ENCODE measurements at places on chromosomes 12 and 14.

DNA sequence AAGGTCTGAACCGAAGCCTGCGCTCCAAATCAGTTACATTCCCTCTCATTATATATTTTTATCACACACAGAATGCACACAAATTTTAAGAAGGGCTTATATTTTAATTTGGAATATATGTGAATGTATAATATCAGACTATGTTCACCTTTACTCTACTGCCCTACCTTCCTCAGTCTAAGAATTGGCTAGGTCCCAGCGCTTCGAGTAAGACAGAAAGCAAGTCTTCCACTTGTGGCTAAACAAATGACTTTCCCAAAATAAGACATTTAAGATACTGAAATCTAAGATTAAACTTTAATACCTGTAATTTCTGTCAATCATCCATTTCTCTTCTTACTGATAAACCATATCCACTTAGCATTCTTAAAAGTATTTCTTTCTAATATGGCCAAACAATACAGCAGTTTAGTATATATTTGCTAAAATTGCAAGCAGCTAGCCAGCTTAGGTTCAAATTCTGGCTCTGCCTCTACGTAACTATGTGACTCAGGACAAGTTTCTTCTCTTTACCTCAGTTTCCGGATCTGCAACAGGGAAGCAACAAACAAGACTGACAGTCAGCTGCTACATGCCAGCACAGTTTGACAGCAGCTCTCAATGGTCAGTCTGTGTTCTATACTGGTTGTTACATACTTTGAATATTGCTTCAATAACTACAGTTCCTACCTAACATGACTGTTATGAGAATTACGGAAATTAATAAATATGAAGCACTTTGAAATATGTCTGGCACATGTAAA is 2.0 kb downstream of the INTS13 start:
- DNase-seq, result no peak

- DNase-seq, result peak; percentile 81
These were observed 1.5 kb downstream of the KDM2B start for GRCh38 chr12:121579190-121579791.

- DNase-seq, result no peak
These were observed 12.8 kb upstream of the ZDHHC22 start for GRCh38 chr14:77154421-77154820.

GRCh38 chr14:84591827-84592445 is 938.0 kb upstream of the FLRT2 start:
- no peak for DNase-seq

DNA sequence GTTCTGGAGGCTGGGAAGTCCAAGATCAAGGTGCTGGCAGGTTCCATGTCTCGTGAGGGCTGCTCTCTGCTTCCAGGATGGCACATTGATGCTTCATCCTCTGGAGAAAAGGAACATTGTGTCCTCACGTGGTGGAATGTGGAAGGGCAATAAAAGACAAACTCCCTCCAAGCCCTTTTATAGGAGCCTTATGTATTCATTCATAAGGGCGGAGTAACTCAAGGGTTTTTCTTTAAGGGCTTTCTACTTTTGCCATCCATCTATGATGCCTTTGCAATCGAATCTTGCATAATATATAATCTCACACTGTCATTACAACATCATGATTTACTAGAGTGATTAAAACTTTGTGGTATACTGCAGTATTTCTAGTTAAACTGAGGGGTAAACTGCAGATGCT is 132.7 kb upstream of the DDHD1 start:
- DNase-seq, result no peak

DNA sequence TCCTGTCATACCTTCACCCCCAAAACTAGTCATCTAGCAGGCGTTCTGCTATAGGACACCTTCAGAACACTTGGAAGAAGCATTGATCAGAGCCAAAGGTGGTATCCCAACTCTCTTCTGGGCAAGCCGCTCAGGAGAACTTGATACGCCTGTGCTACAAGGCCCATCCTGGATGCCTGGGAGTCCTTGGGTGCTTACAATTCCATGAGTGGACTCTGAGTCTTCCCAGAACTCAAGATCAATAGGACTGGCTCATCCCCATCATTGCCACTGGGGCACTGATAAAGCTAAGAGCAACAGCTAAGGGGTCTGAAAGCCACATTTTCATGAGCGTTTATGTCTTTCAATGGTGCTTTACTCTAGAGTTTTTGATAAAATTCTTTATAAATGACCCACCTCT is 1.9 kb downstream of the SPTB start:
- DNase-seq, result no peak

GRCh38 chr14:49240383-49240782 is 345.8 kb downstream of the RPS29 start:
- DNase-seq, result no peak

- no peak for DNase-seq
These were observed 145.8 kb downstream of the TSPAN9 start for GRCh38 chr12:3222979-3223378.

- DNase-seq, result peak; percentile 47
These were observed 319.0 kb downstream of the FOXG1 start for GRCh38 chr14:29085546-29085945.

- DNase-seq, result no peak
These were observed 145.7 kb downstream of the GALC start for GRCh38 chr14:87847216-87847755.

DNA sequence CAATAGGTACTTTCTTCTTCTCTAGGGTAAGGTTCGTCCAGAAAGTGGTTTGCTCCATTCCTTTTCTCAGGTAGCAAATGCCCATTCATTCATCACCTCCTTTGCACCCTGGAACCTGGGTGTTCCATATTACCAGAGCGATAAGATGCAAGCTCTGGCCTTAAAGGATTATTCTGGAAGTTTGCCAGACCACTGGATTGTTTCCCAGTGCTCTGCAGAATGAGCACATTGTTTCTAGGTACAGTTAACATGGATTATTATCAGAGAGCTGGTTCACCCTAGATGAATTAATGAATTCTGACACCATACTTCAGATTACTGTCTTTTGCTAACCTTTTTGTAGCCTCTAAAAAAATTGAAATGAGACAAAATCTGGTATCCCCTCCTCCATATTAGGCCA is 170.9 kb upstream of the BMP4 start:
- DNase-seq, result no peak

- DNase-seq, result no peak
These were observed 220.3 kb downstream of the KLHL28 start for GRCh38 chr14:44741431-44741830.

- DNase-seq, result no peak
These were observed 87.6 kb downstream of the SEC23A start for GRCh38 chr14:39015360-39015961.

DNA sequence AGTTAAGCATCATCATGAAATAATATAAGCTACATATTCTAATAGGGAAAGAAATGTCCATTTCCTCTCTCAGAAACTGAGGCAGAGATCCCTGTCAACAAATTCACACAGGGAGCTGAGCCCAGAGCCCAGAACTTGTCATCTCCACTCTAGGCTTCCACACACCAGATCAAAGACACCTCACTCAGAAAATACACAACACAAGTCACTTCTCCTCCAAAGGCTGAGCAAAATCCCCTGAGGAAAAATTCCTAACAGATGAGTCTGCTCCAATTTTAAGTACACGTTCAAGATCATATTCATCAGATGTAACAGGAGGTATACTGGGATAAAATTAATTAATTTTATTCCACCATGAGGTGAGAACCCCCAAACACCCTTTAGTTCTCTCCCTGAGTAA is 227.3 kb downstream of the DPF3 start:
- DNase-seq, result no peak

- DNase-seq, result peak; percentile 97
These were observed 51.4 kb downstream of the ERH start for GRCh38 chr14:69346710-69347109.

GRCh38 chr12:116606397-116606796 is 47.2 kb downstream of the MAP1LC3B2 start:
- no peak for DNase-seq

- no peak for DNase-seq
These were observed 11.7 kb upstream of the NGDN start for GRCh38 chr14:23457587-23458445.

DNA sequence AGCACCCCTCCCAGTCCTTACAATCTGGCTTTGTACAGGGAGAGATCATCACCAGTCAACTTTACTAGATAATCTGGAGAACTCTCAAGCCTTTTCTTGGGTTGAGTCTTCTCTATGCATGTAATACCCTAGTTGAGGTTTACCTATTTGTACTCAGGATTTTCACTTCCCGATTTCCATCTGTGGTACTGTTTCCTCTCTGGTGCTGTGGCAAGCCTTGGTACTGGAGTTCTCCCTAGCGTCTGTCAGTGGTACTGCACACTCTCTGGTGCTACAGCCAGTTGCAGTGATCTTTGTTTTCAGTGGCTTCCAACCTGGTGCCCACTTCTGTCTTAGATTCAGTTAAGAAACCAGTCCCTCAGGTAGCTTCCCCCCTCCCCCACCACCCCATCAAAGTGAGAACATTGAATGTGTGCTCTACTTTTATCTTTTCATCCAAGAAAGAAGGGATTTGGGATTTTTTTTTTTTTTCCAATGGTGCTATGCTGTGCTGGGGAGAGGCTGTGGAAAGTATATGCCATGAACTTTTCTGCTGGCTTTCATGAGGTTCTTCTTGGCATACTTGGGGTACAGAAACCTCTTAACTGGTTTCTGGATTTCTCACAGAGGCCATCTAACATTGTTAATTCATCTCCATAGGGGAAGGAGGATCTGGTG is 69.4 kb upstream of the EVL start:
- peak; percentile 91 for DNase-seq

GRCh38 chr12:124675881-124676713 is 108.7 kb upstream of the NCOR2 start:
- DNase-seq, result no peak

- no peak for DNase-seq
These were observed 830 bp upstream of the MIS18BP1 start for GRCh38 chr14:45253754-45254310.

GRCh38 chr12:121364683-121365121 is 12.5 kb upstream of the ANAPC5 start:
- no peak for DNase-seq

- peak; percentile 20 for DNase-seq
These were observed 229.4 kb downstream of the BCL11B start for GRCh38 chr14:99042381-99043266.

GRCh38 chr12:26939192-26939832 is 1.0 kb downstream of the FGFR1OP2 start:
- no peak for DNase-seq

GRCh38 chr12:49980501-49981349 is 8.0 kb downstream of the AQP6 start:
- peak; percentile 46 for DNase-seq

All from endodermal cell (in vitro differentiated cells).